ENCODE measurements at places on chromosomes 3 and 15.

- H3K27ac ChIP-seq: no peak overlapping the region
- no peak overlapping the region for H3K4me3 ChIP-seq
- H3K4me1 ChIP-seq: no peaks in the 10 kb centered on the region
- no peaks in the 10 kb centered on the region for H3K36me3 ChIP-seq
These were observed 39.2 kb upstream of the GOLIM4 start for GRCh38 chr3:168134931-168135330.

- H3K4me3 ChIP-seq: no peak overlapping the region
- H3K4me1 ChIP-seq: no peaks in the 10 kb centered on the region
- no peak overlapping the region for H3K27ac ChIP-seq
These were observed 6.7 kb downstream of the ISLR start for GRCh38 chr15:74179983-74180880.

- H3K27ac ChIP-seq: no peak overlapping the region
- H3K4me3 ChIP-seq: no peak overlapping the region
- no peak for DNase-seq
- peaks cover 18% of the 10 kb centered on the region for H3K4me1 ChIP-seq
- H3K27me3 ChIP-seq: no peaks in the 10 kb centered on the region
These were observed 31.4 kb downstream of the SEMA7A start for GRCh38 chr15:74402337-74402841.

GRCh38 chr3:107211608-107212007, 165.6 kb upstream of the CCDC54 start:
- no peaks in the 10 kb centered on the region for H3K27me3 ChIP-seq
- no peaks in the 10 kb centered on the region for H3K36me3 ChIP-seq
- H3K27ac ChIP-seq: no peak overlapping the region
- H3K4me3 ChIP-seq: no peak overlapping the region
- H3K4me1 ChIP-seq: peaks cover 4% of the 10 kb centered on the region
- no peak for DNase-seq

Data from Caco-2 (cell line).